Mesendoderm (in vitro differentiated cells): ENCODE measurements at places on chromosomes 3 and 15.

DNA sequence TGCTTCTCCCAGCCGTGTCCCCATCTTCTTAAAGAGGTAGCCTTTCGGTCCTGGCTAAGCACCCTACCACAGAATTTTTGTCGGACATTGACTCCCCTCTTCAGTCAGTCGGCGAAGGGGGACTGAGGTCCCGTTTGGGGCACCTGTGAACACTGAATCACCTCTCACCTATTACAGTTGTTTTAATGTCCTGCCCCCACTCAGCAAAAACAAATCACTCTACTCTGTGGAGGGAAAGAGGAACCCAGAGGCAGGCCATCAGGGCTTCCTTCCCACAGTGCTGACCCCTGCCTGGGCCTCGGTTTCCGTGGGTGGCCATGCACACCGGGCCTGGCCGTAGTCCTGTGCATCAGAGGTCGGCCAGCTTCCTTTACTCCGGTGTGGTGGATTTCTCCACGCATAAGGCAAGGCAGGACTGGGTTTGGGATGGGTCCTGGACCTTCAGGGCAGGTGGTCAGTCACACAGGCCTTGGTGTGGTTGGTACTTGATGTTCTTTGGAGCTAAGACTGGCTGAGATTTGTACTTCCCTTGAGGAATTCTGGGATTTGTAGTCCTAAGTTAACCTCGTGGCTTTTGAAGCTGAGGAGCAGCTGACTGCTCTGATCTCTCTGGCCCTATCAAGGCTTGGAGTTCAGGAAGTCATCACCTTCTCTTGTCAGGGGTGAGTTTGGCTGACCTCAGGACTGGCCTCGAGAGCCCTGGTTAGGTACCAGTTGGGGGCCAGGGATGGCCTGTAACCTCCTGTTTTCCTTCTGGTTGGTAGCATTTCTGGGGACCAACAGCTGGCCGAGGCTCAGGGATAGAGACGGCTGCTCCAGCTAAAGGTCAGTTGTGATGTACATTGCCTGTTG is 627 bp upstream of the FAM131A start:
- DNase-seq: peak; percentile 89

- peak; percentile 84 for DNase-seq
Measured at GRCh38 chr3:42507252-42507651, 4.8 kb downstream of the VIPR1 start.

DNA sequence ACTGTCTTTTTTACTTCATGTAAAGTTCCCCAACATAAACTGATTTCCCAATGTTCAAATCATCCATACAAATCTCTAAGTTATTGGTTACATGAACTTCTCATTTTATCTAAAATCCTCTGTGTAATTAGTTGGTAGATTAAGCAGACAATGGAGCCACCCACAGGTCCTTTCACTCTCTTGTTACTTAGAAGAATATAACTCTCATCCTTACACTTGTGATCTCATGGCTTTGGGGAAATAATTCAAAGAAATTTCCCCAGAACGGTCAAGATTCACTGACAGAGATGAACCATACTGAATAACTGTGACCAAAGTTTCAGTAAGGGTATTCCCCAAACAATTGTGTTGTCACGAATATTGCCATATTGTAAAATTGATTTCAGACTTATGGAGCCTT is 1102.6 kb upstream of the EPHA6 start:
- DNase-seq: no peak

- DNase-seq: peak; percentile 70
Measured at GRCh38 chr15:99057020-99057419, 47.9 kb upstream of the SYNM start.

- no peak for DNase-seq
Measured at GRCh38 chr3:30241721-30242120, 364.7 kb upstream of the TGFBR2 start.

DNA sequence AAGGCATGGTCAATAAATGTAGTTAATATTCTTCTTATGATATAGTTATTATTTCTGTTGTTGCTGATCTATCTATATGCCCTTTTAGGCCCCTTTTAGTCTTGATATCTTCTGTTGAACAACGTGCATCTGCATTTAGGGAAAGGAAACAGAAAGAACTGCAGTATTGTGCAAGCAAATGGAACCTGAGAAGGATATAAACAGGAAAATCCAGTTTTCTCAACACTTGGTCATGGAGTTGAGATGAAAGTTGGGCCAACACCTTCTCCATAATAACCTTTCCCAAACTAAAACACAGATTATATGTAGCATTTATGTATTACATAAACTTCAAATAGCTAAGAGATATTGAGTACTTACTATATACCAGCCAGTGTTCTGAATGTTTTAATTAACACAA is 179.7 kb downstream of the ADAMTS9 start:
- no peak for DNase-seq

DNA sequence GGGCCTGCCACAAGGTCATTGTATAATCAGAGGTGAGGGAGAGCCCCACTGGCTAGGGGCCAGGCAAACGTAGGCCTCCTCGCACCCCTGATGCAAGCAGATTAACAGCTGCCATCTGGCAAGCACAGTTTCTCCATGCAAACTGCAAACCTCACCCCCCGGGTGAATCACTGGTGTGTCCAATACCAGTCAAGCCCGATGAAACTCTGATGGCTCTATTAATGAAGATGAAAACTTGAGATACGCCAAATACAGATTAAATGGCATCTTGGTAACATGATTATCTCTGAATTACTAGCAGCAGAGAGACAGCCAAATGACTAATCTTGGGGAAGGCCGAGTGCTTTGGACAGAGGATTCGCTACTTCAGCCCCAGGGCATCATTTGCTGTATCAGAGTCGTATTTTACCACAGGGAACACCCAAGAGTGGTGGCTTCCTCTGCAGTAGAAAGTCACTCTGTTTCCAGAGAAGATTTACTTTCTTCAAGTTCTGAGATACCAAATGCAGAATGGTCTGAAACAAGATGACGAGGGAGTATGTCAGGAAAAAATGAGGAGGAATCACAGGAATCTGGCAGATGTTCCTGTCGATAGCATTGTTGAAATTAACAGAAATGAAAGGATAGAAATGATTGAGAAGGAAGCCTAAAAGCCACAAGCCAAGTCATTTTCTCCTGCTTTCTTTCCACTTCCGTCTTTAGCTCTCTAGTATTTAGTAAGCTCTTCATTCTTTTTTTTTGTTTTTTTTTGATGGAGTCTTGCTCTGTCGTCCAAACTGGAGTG is 96.2 kb upstream of the NR2F2 start:
- DNase-seq: no peak

DNA sequence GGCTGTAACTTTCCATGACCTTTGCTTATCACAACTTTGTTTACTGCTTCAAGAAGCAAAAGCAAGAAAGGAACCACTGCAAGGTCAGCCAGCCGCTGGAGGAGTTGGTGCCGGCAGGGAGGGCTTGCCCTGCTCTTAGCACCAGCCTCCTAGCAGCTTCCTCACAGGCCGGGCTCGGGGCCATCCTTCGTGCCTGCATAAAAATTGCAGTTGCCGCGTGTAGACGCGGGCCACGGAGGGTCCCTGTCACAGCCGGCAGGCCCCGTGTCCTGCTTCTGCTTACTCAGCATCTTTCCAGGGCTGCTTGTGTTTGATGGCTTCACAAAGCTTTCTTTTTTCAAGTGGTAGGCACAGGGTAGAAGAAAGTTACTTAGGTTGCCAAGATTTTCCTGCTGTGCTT is 84.4 kb downstream of the PGPEP1L start:
- no peak for DNase-seq

- DNase-seq: peak; percentile 87
Measured at GRCh38 chr15:93418566-93418965, 329.6 kb upstream of the RGMA start.
